Occipital lobe (tissue), 3 donors: ENCODE measurements at places on chromosomes 1 and 21. TPM values are rescaled to one million over a fixed set of nuclear protein-coding genes. Genes with fewer than 3 reads are reported as not detected.

LCE5A gene
- not detected for total RNA-seq

BEND5 gene
- 18.2 TPM for total RNA-seq

SPRR2E gene
- not detected for total RNA-seq

FCAMR gene
- not detected for total RNA-seq

INSRR gene
- 0.31 TPM for total RNA-seq

IGSF9 gene
- 5.9 TPM for total RNA-seq

PDC gene
- not detected for total RNA-seq

RERE gene
- total RNA-seq, result 1,292 TPM

UCHL5 gene
- total RNA-seq, result 53.0 TPM

OR1C1 gene
- not detected for total RNA-seq

C1orf50 gene
- 10.0 TPM for total RNA-seq

ROR1 gene
- total RNA-seq, result 2.5 TPM

GNG12 gene
- 29.9 TPM for total RNA-seq

MYOM3 gene
- under 0.01 TPM for total RNA-seq

JAK1 gene
- 56.0 TPM for total RNA-seq

LIN28A gene
- not detected for total RNA-seq

LCE6A gene
- total RNA-seq, result not detected

CACNA1E gene
- total RNA-seq, result 77.4 TPM

DARS2 gene
- 13.3 TPM for total RNA-seq

LAMC1 gene
- total RNA-seq, result 37.7 TPM

F5 gene
- under 0.01 TPM for total RNA-seq

CFHR5 gene
- not detected for total RNA-seq

PIK3R3 gene
- total RNA-seq, result 25.3 TPM

ADAMTS5 gene
- total RNA-seq, result 1.4 TPM

ATXN7L2 gene
- 4.1 TPM for total RNA-seq

C1orf226 gene
- total RNA-seq, result 1.1 TPM

CD34 gene
- 1.6 TPM for total RNA-seq

TMEM50A gene
- total RNA-seq, result 158 TPM

LRRIQ3 gene
- 1.9 TPM for total RNA-seq

TNFSF18 gene
- 5.5 TPM for total RNA-seq

SMPDL3B gene
- total RNA-seq, result not detected

PLA2G2A gene
- total RNA-seq, result not detected

TCHHL1 gene
- not detected for total RNA-seq

OR2T35 gene
- not detected for total RNA-seq

LPAR3 gene
- 0.78 TPM for total RNA-seq

MIXL1 gene
- not detected for total RNA-seq

CAPZA1 gene
- total RNA-seq, result 83.3 TPM

AMPD1 gene
- not detected for total RNA-seq

AADACL4 gene
- total RNA-seq, result not detected

HAO2 gene
- not detected for total RNA-seq

TBX19 gene
- total RNA-seq, result 0.31 TPM

HSD3B2 gene
- total RNA-seq, result not detected

PTAFR gene
- 4.7 TPM for total RNA-seq

LMX1A gene
- not detected for total RNA-seq

LRRC53 gene
- not detected for total RNA-seq

SPATA17 gene
- total RNA-seq, result 4.7 TPM

ZNF687 gene
- 6.9 TPM for total RNA-seq

CFAP74 gene
- total RNA-seq, result 0.47 TPM

COL11A1 gene
- total RNA-seq, result 45.9 TPM

HPDL gene
- total RNA-seq, result 0.62 TPM

SPATA45 gene
- not detected for total RNA-seq

OR2T2 gene
- not detected for total RNA-seq

SLC35D1 gene
- 13.6 TPM for total RNA-seq

OR2L2 gene
- total RNA-seq, result 1.4 TPM

TSPEAR gene
- total RNA-seq, result not detected

EFNA3 gene
- 7.6 TPM for total RNA-seq

CELA3A gene
- total RNA-seq, result not detected
